ENCODE measurements at places on chromosomes 7 and 10.

- no peaks in the 10 kb centered on the region for H3K27me3 ChIP-seq
- no peaks in the 10 kb centered on the region for H3K4me1 ChIP-seq
- no peak overlapping the region for H3K4me3 ChIP-seq
- H3K27ac ChIP-seq = no peak overlapping the region
- no peaks in the 10 kb centered on the region for H3K36me3 ChIP-seq
These were observed 167.9 kb upstream of the KIAA1217 start for GRCh38 chr10:24041034-24041433.

DNA sequence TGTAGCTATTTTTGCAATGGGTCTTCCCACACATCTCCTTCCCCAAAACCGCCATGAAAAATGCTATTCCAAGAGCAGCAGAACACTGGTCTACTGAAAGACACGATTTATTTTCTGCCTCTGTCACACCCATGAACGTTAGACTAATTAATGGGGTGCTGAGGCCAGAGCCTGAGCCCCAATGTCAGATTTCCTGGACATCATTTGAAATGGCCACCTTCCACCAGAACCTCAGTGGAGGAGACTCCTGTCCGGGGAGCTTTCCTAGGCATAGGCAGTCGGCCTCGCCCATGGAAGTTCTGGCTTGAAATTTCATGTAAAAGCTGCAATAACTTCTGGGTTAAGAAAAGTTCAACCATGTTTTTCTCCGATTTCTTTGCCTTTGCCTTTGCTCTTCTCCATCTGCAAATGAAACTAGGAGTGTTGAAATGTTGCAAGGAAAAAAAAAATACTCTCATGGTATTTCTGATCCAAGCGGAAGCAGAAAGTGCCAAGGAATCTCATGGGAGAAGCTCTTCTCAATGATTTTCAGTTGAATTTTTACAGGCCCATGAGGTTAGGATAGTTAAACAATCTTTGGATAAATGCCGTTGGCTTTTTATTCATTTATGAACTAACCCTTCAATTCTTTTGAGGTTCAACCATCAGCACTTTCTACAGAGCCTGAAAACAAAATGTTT lies 570.8 kb upstream of the MGMT start:
- H3K36me3 ChIP-seq = no peaks in the 10 kb centered on the region
- H3K4me1 ChIP-seq = no peaks in the 10 kb centered on the region
- H3K27ac ChIP-seq = peak overlapping the region; percentile 61
- no peak for DNase-seq
- no peaks in the 10 kb centered on the region for H3K27me3 ChIP-seq

GRCh38 chr7:76300166-76300731 lies 2.2 kb upstream of the HSPB1 start:
- H3K4me1 ChIP-seq = peaks cover 88% of the 10 kb centered on the region
- no peak for DNase-seq
- H3K27me3 ChIP-seq = no peaks in the 10 kb centered on the region

DNA sequence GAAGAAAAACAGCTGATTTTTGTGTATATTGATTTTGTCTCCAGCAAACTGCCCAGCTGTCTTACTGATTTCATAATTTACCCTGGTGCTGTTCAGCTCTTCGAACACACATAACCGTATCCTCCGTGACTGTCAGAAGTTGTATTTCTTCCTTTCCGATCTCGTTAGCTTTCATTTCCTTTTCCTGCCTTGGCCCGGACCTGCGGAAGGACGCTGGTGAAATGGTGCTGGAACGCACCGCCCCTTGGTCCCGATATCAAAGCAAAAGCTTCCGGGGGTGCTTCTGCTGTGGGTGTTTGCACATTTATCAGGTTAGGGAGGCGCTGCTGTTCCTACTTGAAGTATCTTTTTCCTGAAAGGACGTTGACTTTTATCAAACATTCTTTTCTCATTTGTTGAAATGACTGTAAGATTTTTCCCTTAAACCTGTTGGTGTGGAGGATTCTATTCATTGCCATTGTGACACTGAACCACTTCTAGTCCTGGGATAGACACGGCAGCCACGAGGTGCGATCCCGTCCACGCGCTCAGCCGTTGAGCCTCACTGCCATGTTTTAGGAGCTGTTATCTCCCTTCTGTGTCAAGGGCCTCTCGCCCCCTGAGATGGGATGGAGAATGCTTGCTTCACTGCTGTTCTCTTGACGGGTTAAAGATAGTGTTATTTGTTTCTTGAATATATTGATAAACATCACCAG lies 72.6 kb downstream of the FOXL3 start:
- H3K4me3 ChIP-seq = peak overlapping the region; percentile 47
- H3K27ac ChIP-seq = peak overlapping the region; percentile 22
- peaks cover 10% of the 10 kb centered on the region for H3K4me1 ChIP-seq
- H3K36me3 ChIP-seq = no peaks in the 10 kb centered on the region

GRCh38 chr10:1476455-1476803 lies 260.9 kb downstream of the ADARB2 start:
- H3K4me3 ChIP-seq = no peak overlapping the region
- no peak for DNase-seq
- H3K27me3 ChIP-seq = peaks cover 15% of the 10 kb centered on the region
- no peaks in the 10 kb centered on the region for H3K4me1 ChIP-seq
- H3K36me3 ChIP-seq = no peaks in the 10 kb centered on the region
